Thymus (tissue), 14 donors: ENCODE measurements at places on chromosomes 6 and 20. TPM values are rescaled to one million over a fixed set of nuclear protein-coding genes. Genes with fewer than 3 reads are reported as not detected.

The EEF1A2 gene
- 2.2 TPM for polyA plus RNA-seq

The PRPH2 gene
- 0.39 TPM for polyA plus RNA-seq

The WFDC2 gene
- 48.4 TPM for polyA plus RNA-seq

The HACE1 gene
- 17.3 TPM for polyA plus RNA-seq

The LHFPL5 gene
- 0.09 TPM for polyA plus RNA-seq

The SRMS gene
- 0.05 TPM for polyA plus RNA-seq

The LPIN3 gene
- 11.0 TPM for polyA plus RNA-seq

The ZC3H12D gene
- polyA plus RNA-seq: 5.8 TPM

The GHRH gene
- polyA plus RNA-seq: 14.7 TPM

The SNRNP48 gene
- 9.7 TPM for polyA plus RNA-seq

The MAK gene
- 0.11 TPM for polyA plus RNA-seq

The CGAS gene
- polyA plus RNA-seq: 4.7 TPM

The OLIG3 gene
- 0.09 TPM for polyA plus RNA-seq

The RBPJL gene
- 0.07 TPM for polyA plus RNA-seq
